ENCODE measurements at places on chromosomes 12 and 14.
A peak's percentile ranks its signal among the peaks of the same experiment; 100 is the strongest.

- no peak for DNase-seq
These were observed 410.6 kb upstream of the SOX5 start for GRCh38 chr12:24360057-24360456.

GRCh38 chr14:30317729-30318128 lies 241.2 kb upstream of the G2E3 start:
- no peak for DNase-seq

GRCh38 chr12:20142956-20143355 lies 225.4 kb upstream of the PDE3A start:
- no peak for DNase-seq

DNA sequence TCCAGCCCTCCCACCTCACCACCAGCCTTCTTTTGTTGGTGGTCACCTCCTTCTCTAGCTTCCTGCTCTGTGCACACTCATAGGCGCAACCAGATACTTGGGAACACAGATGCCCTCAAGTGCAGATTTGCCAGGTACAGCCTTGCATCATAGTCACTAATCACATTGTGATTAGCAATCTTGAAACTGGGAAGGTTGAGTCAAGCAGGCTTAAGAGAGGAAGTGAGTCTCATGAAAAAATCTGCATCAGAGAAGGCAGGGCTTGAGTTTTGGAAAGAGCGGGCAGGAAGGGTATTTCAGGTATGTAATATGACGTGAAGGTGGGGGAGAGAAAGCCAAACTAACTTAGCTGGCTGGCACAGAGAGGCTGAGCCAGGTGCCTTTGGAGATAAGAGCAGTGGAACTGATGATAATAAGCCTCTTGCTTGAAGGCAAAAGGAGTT lies 2.7 kb upstream of the RABGGTA start:
- DNase-seq: no peak

DNA sequence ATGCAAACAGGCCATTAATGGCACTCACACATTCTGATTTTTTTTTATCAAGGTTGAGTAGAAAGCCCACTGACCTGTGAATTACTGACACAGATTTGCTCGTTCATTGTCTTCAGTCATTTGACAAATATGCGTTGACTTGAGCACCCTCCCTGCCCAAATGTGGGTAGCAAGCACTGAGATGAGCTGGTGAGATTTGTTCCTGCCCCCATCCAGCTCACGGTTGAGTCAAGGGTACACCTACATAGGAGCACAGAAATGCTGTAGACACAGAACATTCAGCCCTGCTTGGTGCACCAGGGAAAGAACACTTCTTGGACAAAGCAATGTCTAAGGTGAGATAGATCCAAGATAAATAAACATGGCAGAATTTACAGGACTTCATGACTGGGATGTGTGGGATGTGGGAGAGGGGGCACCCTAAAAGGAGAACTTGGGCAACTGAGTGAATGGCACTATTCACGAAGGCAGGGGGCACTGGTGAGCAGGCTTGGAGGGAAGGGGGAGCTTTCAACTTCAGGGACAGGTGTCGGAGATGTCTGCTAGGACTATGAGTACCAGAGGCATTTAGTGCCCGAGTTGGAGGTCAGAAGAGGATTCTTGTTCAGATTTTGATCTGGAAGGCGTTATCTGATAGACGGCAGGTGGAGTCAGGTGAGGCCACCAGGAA lies 213.4 kb downstream of the VRK1 start:
- no peak for DNase-seq

- DNase-seq: no peak
These were observed 620 bp downstream of the MMP17 start for GRCh38 chr12:131828671-131829355.

- DNase-seq: no peak
These were observed 239.2 kb upstream of the CPNE8 start for GRCh38 chr12:39144613-39145061.

GRCh38 chr12:118603610-118604361 lies 227.4 kb downstream of the SUDS3 start:
- DNase-seq: no peak

GRCh38 chr14:57502586-57503254 lies 9.1 kb upstream of the CCDC198 start:
- no peak for DNase-seq

DNA sequence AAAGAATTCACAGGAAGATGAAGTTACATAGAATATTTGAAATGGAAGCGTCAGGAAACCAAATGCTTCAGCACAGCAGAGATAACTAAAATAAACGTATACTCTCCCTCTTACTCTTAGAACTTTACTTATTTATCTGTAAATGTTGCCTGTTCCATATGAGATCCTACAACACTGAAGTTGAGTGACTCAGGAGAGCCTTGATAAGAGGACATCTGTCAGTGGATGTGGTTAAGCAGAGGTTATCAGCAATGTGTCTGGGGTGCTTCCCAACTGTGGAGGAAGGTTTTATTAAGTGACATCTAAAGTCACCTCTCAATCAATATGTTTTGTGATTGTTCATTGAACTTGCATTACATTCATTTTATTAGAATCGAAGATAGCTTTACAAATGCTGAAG lies 81.9 kb downstream of the NEDD1 start:
- DNase-seq: no peak

GRCh38 chr12:29176941-29177340 lies 27.9 kb downstream of the FAR2 start:
- DNase-seq: peak; percentile 4

GRCh38 chr12:121611306-121611705 lies 15.0 kb upstream of the ORAI1 start:
- DNase-seq: no peak

DNA sequence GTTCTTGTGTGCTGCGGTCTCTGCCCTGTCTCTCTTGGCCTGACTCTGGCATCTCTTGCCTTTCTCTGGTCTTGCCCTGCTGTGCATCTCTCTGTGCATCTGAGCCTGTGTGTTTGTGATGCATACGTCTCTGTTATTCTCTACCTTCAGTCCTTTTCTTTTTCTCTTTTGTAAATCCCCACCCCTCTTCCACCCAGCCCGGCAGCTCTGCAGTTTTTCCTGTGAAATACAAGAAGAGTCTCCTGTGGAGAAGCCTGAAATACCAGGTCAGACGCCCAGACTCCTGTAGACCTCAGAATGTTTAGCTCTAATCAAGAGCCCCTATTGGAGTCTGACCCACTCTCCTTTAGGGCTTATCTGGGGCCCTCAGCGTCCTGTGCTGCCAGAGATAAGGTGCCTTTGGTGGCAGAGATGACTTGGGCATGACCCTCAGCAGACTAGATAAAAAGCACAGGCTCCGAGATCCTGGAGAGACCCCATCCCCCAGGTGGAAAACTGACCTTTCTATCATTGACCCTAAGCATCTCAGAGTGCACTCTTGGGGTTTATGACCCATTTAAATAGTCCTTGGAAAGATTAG lies 167.5 kb upstream of the SRRM4 start:
- DNase-seq: no peak

DNA sequence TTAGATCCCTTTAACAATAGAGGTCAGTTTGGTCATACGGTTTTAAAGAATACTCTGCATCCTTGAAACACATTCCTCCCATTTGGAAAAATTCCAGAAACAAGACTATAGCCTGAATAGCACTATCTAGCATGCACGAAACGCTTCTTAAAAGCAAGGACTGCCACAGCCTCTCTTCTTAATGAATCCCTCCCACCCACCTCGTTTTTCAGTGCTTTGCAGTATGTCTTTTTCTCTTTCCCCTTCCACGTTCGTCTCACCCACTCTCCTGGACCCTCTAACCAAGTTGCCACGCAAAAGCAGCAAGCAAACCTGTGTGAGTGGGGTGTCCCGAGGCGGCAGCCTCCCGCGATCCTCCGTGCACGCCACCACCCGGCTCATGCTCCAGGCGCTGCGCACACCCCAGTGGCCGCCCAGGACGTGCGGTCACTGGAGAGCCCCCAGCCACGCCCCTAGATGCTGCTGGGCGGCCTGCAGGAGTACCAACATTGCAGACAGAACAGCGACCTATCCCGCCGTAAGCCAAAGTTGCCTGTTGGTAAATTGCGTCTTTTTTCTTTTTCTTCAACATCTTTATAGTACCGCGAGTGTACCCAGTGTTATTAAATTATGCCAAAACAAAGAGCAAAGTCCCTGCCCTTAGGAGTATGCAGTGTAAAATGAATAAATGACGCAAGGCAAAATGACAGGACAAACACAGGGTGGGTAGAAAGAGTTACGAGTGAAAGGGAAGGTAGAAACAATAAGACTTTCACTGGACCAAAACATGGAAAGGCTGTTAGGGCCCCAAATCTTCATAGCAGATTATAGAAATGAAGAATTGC lies at the start of gene SLC38A4:
TSS of gene SLC38A4 (minus strand) at position 407 of the 824 bp plus-strand sequence. CDS start 32,926 bp downstream, outside the sequence.
- DNase-seq: peak; percentile 64

GRCh38 chr14:55410876-55411275 lies 754 bp downstream of the ATG14 start:
- peak; percentile 21 for DNase-seq

DNA sequence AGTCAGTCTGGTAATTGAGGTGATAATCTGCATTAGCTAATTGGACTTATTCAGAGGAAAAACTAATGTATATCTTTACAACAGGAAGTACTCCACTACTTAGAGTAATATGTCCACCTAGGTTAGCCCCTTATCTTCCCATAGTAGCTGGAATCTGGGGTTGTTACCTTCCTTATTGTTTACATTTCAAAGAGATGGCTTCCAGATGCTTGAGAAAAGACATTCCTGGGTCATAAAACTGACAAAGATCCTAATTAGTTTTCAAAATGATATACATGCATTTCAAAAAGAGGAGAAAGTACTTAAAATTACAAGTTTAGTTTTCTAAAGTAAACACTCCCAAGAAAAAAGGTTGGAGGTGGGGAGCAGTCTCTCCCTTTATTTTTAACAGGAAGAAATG lies 78.1 kb downstream of the RPL10L start:
- no peak for DNase-seq

GRCh38 chr14:79331830-79332229 lies 879.5 kb downstream of the DIO2 start:
- DNase-seq: no peak

GRCh38 chr12:117064049-117064448 lies 35.2 kb downstream of the TESC start:
- DNase-seq: no peak

DNA sequence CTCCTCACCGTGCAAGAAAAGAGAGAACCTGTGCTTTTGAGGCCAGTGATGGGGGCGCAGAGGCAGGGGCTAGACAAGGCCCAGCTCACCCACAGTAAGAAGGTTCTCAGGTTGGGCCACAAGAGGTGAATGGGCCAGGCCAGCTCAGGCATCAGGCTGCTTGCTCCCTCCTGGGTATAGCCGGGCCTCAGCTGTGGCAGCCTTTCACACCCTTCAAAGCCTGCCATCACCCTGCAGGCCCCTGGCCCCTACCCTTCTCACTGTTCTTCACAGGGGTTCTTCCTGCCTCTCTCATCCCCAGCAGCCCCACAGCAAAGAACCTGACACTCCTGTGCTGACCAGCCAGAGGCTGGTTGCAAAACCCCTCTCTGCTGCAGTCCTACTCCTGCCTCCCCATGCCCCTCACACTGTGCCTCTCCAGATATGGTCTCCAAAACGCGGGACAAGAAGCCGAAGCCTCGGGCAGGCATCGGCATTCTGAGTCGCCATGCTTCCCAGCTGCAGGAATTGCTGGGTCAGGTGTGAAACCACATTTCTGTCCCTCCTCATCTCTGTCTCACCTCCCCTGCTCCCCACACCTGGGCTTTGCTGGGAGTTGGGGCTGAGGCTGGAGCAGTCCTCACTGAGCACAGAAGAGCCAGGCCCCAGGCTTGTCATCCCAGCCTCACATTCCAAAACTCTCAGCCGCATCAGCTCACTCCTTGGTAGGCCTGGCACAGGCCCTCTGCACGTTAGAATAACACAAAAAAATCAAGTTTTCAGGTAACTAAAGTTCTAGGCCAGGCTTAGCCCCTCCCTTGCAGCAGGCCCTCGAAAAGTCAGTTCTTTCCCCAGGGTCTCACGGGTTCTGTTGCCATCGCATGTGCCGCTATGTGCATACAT lies 6.9 kb upstream of the FAIM2 start:
- DNase-seq: no peak
